ENCODE measurements at places on chromosomes 3 and 15. TPM values are rescaled to one million over a fixed set of nuclear protein-coding genes. Genes with fewer than 3 reads are reported as not detected.
A peak's percentile ranks its signal among the peaks of the same experiment; 100 is the strongest.

DNA sequence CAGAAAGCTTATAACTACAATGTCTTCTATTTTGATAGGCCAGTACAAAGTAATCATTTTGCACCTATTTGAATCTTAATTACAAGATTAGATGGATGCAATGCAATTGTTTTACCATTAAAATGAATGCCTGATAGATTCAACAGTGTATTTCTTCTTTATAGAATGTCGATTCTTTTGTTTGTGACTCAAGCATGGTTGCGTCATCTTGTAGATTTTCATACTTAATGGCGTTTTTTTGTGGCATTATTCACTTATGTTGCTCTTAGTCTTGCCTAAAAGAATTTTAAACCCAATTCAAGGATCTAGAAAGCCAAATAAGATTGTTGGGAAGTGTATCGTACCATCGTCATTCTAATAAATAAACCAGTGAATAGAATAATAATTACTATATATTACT, 21.4 kb downstream of the ZBTB38 start:
- DNase-seq, result peak; percentile 74

DNA sequence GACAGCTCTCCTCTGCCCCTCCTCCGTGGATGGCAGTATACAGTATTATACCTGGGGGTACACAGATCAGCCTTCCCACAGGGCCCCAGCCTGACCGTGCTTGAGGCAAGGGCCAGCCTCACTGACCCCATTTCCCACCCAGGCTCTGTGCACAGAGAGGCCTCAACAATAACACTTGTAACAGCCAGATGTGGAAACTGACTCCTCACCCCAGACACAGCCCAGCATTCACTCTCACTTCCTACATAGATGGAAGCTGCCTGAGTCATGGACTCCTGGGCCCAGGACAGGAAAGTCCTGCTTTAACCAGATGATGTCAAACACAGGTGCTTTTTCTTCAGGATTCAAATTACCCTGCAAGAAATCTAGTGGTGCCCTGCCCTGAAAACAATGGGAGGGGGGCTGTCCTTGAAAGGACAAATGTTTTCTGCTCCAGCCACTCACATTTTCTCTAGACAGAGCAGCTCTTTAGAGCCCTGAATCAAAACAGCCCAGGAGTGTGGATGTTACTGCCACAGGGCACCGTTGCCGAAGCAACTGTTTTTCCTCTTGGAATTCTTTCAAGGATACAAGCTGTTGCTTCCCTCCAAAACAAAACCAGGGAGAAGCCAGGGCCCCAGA, 16.4 kb downstream of the CCDC12 start:
- DNase-seq, result peak; percentile 78

- DNase-seq, result peak; percentile 77
Measured at GRCh38 chr3:185677146-185677829, 91.2 kb downstream of the SENP2 start.

- DNase-seq, result no peak
Measured at GRCh38 chr3:183290216-183290615, 37.2 kb downstream of the B3GNT5 start.

LRRC49 gene
- total RNA-seq, result 16.8 TPM

GRCh38 chr3:14680716-14681115, 5.8 kb downstream of the C3orf20 start:
- peak; percentile 18 for DNase-seq

NCEH1 gene
- 28.9 TPM for total RNA-seq

- no peak for DNase-seq
Measured at GRCh38 chr3:43326891-43327581, 40.7 kb downstream of the SNRK start.

- DNase-seq, result no peak
Measured at GRCh38 chr3:54818486-54818885, 109.4 kb downstream of the LRTM1 start.

DNA sequence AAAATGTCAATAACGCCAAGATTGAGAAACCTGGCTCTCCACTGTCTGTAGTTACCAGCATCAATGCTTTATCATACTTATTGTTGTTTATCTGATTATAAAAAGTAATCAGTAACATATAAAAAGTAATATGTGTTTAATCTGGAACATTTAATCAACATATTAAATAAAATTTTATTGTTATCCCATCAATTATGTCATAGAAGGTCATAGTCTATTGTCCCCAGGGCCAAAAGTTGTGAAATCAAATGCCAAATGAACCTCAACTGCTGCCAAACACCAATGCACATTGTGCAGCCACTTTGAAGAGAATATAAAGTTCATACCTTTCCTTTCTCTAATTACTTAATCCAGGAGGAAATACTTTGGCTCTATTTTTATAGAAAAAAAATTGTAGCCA, 106.6 kb downstream of the EOMES start:
- DNase-seq, result no peak

DNA sequence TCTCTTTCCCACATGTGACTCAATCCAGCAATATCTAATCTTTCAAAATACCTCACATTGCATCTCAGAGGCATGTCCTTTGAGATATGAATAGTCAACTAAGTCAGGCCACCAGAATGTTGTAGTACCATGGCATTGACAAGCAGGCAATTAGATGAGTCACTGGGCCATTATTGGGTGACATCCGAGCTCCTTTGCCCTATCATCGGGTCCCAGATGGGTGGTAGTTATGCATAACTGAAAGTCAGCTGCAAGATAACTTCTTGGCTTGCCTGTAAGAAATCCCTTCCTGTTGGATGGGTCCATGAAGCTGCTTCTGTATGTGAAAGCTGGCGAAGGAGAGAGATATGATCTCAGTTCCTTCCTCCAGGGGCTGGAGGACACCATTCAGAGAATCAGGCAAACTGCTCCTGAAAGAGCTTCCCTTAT, 32.8 kb downstream of the ARRDC4 start:
- no peak for DNase-seq

GRCh38 chr15:59298225-59298853, 74.3 kb downstream of the MYO1E start:
- DNase-seq, result peak; percentile 20

LZTFL1 gene
- 10.4 TPM for total RNA-seq

DNA sequence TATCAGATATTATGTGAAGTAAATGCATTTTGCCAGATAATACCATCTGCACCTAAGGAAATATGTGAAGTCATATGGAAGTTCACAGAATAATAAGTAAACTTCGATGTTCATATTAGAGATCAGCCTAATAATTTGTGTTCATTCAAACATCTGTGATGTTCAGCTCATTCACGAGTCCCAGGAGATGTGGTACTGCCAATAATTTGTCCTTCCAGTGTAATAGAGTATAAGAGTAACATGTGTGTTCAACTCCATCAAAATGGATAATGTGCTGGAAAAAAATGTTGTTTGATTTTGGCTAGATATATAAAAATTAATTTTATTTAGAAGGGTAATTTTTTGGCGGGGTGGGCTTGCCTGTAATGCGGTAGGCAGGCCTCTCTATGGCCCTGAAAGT, 75.4 kb upstream of the ARL6 start:
- no peak for DNase-seq

SHC4 gene
- 2.5 TPM for total RNA-seq

GRCh38 chr3:4771243-4771642, 208.0 kb upstream of the BHLHE40 start:
- no peak for DNase-seq

DUOX1 gene
- not detected for total RNA-seq

GRCh38 chr3:46865031-46865507, 1.8 kb upstream of the MYL3 start:
- DNase-seq, result no peak

DNA sequence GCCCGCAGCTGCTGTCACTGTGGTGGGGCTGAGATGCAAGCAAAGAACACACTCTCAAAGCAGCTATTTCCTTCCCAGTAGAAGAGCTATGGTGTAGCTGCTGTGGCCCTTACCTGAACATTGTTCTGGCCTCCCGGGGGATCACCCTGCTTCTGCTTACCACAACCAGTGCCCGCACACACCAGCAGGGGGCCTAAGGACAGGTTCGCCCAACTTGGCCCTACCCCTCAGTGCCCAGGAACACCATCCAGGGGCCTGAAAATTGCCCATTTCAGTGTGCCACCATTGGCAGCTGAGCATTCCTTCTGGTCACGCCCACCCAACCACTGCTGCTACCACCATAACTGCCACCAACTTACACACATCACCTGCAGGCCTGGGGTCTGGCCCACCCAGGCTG, 113.0 kb downstream of the TP63 start:
- DNase-seq, result no peak

KCNMB3 gene
- total RNA-seq, result 0.72 TPM

- no peak for DNase-seq
Measured at GRCh38 chr3:157920822-157921700, 185.2 kb downstream of the SHOX2 start.

GOLGA8J gene
- not detected for total RNA-seq

- DNase-seq, result peak; percentile 65
Measured at GRCh38 chr3:36871379-36872126, 73.3 kb downstream of the TRANK1 start.

- no peak for DNase-seq
Measured at GRCh38 chr3:195260280-195260905, 10.6 kb downstream of the XXYLT1 start.

GRCh38 chr3:188279502-188280335, 125.8 kb downstream of the LPP start:
- DNase-seq, result peak; percentile 49

- DNase-seq, result no peak
Measured at GRCh38 chr3:64265646-64266045, 40.4 kb upstream of the PRICKLE2 start.

GRCh38 chr3:14823393-14823792, 4.6 kb downstream of the FGD5 start:
- DNase-seq, result no peak

- DNase-seq, result peak; percentile 75
Measured at GRCh38 chr15:38414357-38414756, 39.6 kb upstream of the FAM98B start.

GRCh38 chr3:184742676-184743135, 30.8 kb upstream of the MAGEF1 start:
- DNase-seq, result no peak

EEF1AKMT4 gene
- 2.9 TPM for total RNA-seq

ASTE1 gene
- total RNA-seq, result 7.5 TPM

INSYN1 gene
- total RNA-seq, result 0.18 TPM

PTX3 gene
- total RNA-seq, result 96.7 TPM

GRCh38 chr3:50405249-50405648, 45.9 kb upstream of the TMEM115 start:
- DNase-seq, result peak; percentile 10

- DNase-seq, result peak; percentile 87
Measured at GRCh38 chr15:91456251-91456718, 356.2 kb downstream of the SV2B start.

DNA sequence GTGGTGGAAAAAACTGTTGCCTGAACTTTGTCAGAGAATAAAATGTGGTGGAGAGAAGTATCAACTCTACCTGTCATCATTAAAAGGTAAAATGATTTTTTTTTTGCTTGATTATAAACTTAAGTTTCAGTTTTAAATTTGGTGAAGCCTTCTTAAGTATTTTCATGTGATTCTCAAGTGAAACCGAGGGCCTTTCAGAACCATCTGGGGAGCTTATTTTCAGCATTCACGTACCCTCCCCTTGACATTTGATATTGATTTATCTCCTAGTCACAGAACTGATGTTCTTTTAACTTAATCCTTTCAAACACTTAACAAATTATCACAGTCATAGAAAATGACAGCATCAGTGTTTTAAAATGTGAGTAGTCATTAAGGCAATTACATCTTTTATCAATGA, 38.5 kb downstream of the HPS3 start:
- DNase-seq, result no peak

SCAANT1 gene
- not detected for total RNA-seq

IL16 gene
- 0.18 TPM for total RNA-seq

DNA sequence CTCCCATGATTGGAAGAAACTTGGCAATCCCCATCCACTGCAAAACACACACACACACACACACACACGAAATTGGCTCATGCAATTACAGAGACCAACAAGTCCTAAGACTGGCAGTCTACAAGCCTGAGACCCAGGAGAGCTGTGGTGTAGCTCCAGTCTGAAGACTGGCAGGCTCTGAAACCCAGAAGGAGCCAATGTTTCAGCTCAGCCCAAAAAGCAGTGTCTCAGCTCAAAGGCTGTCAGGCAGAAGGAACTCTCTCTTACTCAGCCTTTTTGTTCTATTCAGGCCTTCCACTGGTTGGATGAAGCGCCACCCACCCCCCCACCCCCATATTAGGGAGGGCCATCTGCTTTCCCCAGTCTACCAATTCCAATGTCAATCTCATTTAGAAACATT, 32.1 kb downstream of the MESD start:
- DNase-seq, result peak; percentile 22

GRCh38 chr3:45205126-45205525, 21.0 kb downstream of the TMEM158 start:
- DNase-seq, result peak; percentile 82

- DNase-seq, result no peak
Measured at GRCh38 chr3:194780706-194781105, 95.0 kb downstream of the FAM43A start.

All from IMR-90 (cell line).